ENCODE measurements at places on chromosomes 1 and 21. TPM values are rescaled to one million over a fixed set of nuclear protein-coding genes. Genes with fewer than 3 reads are reported as not detected.

NBPF6 gene
- 0.10 TPM for total RNA-seq

TIE1 gene
- 1.8 TPM for total RNA-seq

ILDR2 gene
- 0.13 TPM for total RNA-seq

IL10 gene
- total RNA-seq, result not detected

CADM3 gene
- 0.33 TPM for total RNA-seq

KIF17 gene
- 0.39 TPM for total RNA-seq

CHIT1 gene
- total RNA-seq, result 0.13 TPM

FAM151A gene
- not detected for total RNA-seq

CXADR gene
- total RNA-seq, result 0.91 TPM

LCE1A gene
- not detected for total RNA-seq

NR1I3 gene
- not detected for total RNA-seq

CELA3A gene
- total RNA-seq, result not detected

CATSPERE gene
- total RNA-seq, result 0.73 TPM

TMEM82 gene
- total RNA-seq, result not detected

CDA gene
- 0.92 TPM for total RNA-seq

GRIK1 gene
- total RNA-seq, result not detected

GBP6 gene
- not detected for total RNA-seq

GJA5 gene
- 2.9 TPM for total RNA-seq

PCSK9 gene
- 0.85 TPM for total RNA-seq

CFHR3 gene
- total RNA-seq, result not detected

PTPRC gene
- total RNA-seq, result 0.39 TPM

RGS4 gene
- 809 TPM for total RNA-seq

TATDN3 gene
- total RNA-seq, result 13.9 TPM

SV2A gene
- 27.3 TPM for total RNA-seq

TSPAN1 gene
- 0.73 TPM for total RNA-seq
